ENCODE measurements at places on chromosomes 2 and 18.

DNA sequence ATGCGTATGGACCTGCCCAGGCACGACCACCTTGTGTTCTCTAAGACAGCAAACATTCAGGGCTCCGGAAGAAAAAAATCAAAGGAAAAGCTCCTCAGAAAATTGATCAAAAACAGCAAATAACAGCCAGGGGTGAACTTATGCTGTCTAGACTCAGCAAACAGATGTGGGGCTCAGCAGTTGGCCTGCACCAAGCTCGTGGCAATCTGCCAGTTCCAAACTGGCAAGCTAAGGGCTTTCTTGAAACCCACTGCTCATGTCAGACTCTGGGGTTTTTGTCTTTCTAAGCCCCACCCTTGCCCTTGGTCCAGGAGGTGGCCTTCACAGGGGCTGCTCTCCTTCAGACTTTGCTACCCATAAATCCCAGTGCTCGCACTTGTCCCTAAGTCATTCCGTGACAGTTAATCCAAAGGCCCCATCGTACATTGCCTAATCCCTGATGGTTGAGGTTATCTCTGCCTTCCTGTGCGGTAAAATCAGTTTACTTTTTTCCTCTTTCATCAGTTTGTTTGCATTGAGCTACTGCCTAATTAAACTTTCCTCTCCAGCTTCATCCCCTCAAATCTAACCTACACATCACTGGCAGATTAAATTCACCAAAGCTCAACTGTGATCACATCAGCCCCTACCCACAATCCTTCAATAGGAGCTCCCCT, 408.0 kb downstream of the LRATD1 start:
- DNase-seq: no peak

DNA sequence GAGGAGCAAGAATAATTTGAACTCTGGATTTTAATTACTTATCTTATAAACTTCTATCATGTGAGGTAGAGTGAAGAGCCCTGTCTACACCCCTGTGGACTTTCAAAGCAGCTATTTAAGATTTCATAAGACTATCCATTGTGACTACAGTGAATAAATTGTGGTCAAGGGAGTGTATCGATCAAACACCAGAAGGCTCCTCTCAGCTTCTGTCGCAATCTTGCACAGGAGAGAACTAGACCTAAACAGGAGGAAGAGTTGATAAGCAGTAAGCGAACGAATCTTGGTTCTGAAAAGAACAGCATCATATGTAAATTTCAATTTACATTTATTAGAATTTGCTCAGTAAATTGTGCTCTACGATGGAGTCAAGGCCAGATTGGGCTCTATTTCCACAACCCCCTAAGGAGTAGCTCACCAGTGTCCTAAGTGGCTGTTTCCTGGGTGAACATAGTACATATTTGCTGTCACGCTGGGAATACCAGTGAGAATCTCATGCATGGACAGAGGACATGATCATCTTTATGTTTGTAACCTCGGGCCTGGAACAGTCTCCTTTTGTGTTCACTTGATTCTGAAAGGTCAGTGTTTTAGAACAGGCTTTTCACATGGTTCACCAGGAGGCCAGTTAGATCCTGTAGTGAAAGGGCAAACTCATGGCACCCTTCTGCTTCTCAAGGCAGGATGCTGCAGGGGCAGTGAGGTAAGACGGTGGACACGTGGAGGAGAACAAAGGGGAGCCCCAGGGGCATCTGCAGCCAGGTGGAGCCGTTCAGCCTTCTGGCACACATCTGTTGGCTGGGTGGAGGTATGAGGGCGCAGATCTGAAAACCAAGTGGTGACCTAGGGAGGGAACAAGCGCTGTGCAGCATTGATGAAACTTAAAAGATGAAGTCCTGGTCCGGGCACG, 33.3 kb downstream of the NPAS2 start:
- no peak for DNase-seq

- no peak for DNase-seq
Measured at GRCh38 chr2:12047761-12048160, 301.3 kb downstream of the LPIN1 start.

GRCh38 chr18:44599412-44599811, 81.3 kb upstream of the SETBP1 start:
- no peak for DNase-seq

DNA sequence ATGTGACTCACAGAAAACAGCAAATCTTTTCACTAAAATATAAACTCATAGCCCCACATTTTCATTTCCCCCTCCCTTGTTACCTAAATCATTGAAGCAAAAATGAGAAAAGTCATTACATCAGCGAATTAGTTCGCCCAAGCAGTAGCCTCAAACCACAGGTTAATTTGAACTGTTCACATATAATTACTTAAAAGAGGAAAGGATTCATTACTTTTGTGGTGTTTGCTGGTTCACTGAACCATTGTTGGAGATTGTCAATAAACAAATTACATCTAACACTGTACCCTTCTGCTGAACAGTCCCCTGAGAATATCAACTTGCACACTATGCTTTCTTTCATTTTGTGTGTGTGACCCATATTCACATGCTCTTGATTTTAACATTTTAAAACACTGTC, 238.7 kb downstream of the ERBB4 start:
- DNase-seq: no peak

- no peak for DNase-seq
Measured at GRCh38 chr2:217848351-217848957, 154.3 kb downstream of the TNS1 start.

GRCh38 chr2:183597841-183598240, 473.6 kb downstream of the NUP35 start:
- DNase-seq: no peak

DNA sequence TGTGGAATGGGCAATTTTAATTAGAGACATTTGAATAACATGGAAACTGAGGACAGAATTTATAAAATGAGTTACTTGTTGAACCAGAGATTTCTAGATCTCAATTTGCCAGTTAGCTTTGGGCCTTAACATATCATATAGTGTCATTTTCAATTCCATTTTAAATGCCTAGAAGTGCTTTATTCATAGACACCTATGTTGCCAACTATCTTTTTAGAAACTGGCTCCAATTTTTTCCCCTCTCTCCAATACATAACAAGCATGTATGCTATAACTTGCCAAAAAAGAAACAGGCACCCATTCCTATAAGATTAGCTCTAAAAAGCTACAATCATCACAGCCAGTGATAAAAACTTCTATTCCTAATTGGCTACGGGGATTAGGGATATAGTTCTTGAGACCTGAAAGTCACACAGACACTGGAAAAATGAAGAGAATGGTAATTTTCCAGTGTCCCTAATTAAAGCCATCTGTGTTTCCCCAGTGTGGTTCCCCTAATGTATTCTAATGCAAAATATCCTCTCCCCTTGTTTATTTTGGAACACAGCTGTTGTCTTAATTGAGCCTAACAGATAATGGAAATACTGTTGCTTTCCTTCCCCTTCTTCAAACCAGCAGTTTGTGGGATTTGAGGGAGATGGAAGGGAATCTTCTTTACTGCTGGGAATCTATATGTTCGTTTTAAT, 205.5 kb upstream of the FSHR start:
- DNase-seq: no peak

DNA sequence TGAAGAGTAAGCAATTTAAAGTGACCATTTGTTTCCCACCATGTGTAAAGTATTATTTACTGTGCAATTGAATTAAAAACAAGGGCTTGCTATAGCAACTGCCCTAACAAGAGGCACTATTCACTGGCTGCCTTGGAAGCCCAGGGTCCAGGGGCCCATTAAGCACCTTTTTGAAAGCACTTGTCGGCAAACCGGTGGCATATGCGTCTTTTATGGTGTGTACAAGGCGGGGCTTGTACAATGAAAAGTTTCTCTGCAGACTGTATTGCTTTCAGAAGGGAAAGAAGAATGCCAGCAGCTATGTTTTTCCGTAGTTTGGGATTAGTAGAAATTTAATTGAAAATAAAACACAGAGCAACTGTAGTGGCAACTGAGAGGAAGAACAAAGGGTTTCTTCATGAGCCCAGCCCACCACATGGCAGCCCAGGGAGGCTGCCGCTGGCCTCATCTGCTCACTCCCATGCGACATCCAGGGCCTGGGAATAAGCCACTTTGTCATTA, 279.5 kb upstream of the PARD3B start:
- DNase-seq: no peak

DNA sequence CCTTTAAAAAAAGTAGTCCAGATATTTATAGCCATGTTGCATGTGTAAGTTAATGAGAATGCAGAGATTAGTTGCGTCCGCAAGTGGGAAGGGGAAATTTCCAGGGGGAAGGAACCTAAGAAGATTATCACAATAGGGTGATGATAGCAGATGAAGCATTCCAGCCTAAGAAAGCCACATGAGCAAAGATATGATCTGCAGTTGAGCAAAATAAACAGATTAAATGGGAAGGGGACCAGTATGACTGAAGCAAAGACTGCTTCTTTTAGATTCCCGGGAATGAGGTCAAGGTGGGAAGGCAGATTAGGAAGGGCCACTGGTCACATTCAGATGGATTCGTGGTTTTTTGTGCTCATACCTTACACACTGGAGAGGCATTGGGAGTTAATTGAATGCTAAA, 154.6 kb upstream of the CDH2 start:
- DNase-seq: no peak

GRCh38 chr2:207506426-207506825, 23.3 kb upstream of the CREB1 start:
- DNase-seq: no peak

GRCh38 chr2:29114946-29115609, at the start of gene CLIP4:
TSS of gene CLIP4 (plus strand) at chr2:29115415. CDS start at chr2:29121389, 5,974 bp downstream.
- peak; percentile 48 for DNase-seq

- no peak for DNase-seq
Measured at GRCh38 chr2:58907644-58908043, 666.5 kb upstream of the FANCL start.

DNA sequence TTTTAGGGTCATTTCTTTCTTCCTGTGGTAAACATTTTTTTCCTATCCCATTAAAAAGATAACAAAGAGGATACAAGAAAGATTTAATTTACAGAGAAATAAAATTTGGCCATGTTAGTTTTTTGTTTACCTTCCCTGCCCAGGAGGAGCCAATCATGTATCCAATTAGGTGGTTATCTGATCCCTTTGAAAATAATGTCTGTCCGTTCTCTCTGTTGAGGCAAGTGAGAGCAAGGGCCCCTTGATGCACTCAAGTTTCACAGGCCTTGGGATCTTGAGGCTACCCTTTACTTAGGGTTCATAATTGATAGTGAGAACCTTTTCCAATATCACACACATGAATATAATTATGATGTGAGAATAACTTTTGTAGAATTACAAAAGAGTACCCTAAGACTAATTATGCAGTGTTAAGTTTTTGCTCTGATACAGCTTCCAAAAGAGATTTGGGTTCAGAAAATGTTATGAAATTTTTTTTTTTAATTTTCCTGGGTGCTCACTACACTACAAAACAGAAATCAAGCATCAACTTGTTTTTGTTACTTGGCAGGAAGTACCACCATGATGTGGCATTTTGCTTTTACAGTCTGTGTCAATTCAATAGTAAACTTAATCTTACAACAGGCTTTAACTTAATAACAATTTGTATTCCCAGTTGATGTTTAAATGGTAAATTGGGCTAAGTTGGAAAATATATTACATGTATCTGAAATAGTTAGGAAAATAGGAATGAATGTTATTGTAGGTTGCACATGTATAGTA, 42.0 kb downstream of the AFTPH start:
- DNase-seq: no peak

- no peak for DNase-seq
Measured at GRCh38 chr18:58578835-58579560, 49.9 kb downstream of the ALPK2 start.

GRCh38 chr2:84766791-84767190, 114.1 kb downstream of the TRABD2A start:
- no peak for DNase-seq

DNA sequence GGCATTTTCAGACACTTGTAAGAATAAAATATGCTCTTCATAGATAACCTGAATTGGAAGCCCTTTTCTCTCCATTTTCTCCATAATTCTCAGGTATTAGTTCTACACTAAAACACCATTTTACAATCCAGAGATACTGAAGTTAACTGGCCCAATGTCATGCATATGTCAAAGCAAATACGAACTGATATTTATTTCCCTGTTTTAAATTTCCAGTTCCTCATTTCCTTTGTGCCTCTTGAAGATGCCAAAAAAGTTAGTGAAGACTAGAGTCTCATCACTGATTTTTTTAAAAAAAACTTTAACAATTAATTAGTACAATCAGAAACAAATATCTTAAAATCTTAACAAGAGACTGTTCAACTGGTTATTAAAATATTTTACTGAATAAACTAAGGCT, 52.8 kb upstream of the ITGB6 start:
- no peak for DNase-seq

DNA sequence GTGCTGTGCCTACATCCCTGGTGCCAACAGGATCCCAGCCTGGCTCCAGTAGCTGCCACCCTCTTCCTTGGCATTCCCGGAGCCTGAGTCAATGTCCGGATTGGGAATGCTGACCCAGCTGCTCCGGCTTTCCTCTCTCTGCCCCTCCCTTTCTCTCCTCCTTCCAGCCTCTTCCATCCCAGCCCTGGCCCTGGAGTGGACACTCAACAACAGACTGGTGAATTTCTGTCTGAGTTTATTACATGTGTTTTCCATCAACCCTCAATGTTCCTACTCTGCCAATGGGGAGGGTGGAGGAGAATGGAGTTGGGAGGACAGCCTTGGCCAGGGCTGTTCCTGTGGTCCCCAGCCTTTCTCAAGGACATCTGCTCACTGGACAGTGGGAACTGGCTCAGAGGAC, 917 bp upstream of the PRKAG3 start:
- no peak for DNase-seq

- no peak for DNase-seq
Measured at GRCh38 chr18:78957140-78957539, 22.5 kb upstream of the SALL3 start.

DNA sequence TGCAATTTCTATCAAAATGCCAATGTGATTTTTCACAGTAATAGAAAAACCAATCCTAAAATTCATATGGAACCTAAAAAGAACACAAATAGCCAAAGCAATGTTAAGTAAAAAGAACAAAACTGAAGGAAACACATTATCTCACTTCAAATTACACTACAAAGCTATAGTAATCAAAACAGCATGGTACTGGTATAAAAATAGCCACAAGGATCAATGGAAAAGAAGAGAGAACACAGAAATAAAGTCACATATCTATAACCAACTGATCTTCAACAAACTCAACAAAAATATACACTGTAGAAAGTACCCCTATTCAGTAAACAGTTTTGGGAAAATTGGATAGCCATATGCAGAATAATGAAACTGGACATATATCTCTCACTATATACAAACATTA, 252.2 kb upstream of the CYP26B1 start:
- no peak for DNase-seq

DNA sequence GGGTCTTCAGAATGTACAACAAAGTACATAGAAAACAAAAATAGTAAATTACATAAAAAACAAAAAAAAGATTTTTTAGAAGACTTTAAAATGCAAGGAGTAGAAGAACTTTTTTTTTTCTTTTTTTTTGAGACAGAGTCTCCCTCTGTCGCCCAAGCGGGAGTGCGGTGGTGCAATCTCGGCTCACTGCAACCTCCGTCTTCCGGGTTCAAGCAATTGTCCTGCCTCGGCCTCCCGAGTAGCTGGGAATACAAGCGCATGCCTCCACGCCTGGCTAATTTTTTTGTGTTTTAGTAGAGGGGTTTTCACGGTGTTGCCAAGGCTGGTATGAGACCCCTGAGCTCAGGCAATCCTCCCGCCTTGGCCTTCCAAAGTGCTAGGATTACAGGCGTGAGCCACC, 104.5 kb upstream of the ZC3H15 start:
- no peak for DNase-seq
